ENCODE measurements at places on chromosomes 16 and 17.

GRCh38 chr17:330993-331701 lies 21.5 kb downstream of the RPH3AL start:
- no peak for DNase-seq

DNA sequence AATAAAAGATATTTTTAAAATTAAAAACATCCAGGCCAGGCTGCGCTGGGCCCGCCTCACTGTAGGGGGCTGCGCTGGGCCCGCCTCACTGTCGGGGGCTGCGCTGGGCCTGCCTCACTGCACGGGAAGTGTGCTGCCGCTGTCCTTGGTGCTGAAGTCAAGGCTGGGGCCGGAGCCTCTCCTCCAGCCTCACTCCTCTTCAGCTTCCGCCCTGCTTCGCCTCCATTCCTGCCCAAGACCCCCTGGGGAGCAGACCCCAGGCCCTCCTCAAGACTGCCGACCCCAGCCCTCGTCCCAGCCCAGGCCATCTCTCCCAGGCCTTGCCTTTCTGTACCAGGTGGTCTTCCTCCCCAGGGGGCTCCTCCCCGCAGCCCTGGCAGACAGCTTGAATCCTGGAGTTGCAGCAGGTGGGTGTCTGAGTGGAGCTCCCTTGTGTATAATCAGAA lies 26.2 kb downstream of the ENDOV start:
- peak; percentile 2 for DNase-seq

GRCh38 chr16:21150375-21151001 lies at the start of gene DNAH3:
Gene DNAH3 (minus strand): TSS chr16:21150846. CDS start chr16:21150319, 527 bp downstream.
- no peak for DNase-seq

DNA sequence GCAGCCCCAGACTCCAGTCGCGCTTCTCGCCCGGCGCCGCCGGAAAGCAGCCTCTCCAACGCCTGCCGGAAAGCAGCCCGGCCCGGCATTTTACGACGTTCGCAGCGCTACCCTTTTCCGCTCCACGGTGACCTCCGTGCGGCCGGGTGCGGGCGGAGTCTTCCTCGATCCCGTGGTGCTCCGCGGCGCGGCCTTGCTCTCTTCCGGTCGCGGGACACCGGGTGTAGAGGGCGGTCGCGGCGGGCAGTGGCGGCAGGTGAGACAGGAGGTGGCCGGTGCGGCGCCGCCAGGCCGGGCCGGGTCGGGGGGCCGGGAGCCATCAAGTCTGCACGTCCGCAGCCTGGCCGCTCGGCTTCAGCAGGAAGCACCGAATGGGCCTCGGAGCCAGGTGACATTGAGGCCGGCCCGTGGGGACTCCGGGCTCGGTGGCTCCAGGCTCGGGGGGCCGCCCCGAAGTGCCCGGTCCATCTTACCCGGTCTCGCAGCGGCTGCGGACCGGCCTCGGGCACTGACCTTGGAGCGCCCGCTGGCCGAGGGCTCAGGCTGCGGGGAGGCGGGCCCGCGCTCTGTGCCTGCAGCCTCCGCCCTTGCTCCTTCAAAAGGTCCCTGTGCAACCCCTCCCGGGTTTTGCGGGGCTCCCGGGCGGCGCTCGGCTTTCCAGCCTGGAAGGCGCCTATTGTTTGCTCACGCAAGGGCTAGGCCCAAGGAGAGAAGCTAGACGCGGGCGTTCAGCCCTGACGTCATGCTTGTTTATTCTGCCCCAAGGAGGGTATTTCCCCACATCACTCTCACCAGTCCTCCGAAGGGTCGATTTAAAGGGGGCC lies at the start of the genes COX4I1 and EMC8:
COX4I1 (plus strand) TSS at position 199 of the 824 bp plus-strand sequence. CDS start 1,511 bp downstream, outside the sequence.
EMC8 (minus strand) TSS at position 48 of the 824 bp plus-strand sequence. CDS start 249 bp downstream, outside the sequence.
- peak; percentile 89 for DNase-seq

DNA sequence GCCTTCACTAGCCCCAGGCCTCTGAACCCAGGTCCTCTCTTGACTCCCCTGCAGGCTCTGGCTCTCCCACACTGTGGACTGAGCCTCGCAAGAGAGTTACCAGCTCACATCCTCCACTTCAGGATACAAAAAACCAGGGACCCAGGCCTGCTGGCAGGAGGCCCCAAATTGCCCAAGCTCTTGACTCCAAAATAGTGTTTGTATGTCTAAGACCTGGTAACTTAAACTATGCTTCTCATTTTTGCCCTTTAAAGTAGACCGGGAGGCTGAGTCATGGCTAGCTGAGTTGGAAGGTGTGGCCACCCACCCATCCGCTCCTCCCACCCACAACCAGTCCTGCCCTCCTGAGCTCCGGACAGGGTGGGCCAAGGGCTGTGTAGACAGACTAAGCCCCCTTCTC lies 250.0 kb downstream of the SOX9 start:
- DNase-seq = peak; percentile 42

GRCh38 chr17:3627769-3628167 lies 8.3 kb downstream of the SHPK start:
- DNase-seq = no peak

- DNase-seq = no peak
These were observed 74.0 kb upstream of the HLF start for GRCh38 chr17:55190748-55191147.

DNA sequence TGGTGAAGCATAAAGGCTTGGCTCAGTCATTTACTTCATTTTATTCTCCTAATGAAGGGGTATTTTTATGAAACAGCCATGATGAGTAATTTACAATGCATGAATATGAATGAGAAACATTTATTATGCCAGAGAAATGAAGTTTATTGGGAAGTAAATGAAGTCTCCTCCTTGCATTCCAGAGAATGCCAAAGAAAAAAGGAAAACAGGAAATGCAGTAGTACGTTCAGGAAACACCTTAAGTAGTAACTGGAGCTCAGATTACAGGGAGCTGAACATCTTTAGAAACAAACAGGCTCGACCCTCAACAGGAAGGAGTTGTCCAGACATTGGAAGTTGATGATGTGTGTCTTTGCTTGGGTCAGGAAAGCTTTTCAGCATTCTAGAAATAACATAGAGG lies 4.6 kb downstream of the KRT34 start:
- no peak for DNase-seq

DNA sequence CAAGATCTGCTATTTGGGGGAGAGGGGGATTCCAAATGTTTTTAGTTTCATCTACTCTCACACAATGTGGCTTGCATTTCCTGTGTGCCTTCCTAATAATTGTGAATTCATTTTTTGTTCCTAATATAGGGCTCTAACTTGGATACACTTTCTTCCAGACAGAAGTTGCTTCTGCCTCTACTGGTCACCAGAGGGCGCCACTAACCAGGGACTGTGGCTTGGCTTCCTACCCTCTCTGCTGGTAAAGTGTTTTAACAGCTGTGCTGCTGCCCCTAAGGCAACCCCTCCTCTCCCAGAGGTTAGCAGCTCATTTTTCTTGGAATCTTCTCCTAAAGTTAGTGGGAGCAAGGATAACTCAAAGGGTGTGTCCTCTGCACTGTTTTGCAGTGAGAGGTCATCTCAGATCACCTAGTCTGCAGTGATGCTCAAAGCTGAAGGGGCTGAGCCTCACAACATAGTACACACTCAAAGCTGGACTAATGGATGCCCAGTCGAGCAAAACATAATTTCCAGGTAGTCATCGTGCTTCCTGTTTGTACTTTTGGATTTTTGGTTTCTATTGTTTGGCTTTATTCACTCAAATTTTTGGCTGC lies 5.0 kb upstream of the PRSS54 start:
- DNase-seq = no peak

DNA sequence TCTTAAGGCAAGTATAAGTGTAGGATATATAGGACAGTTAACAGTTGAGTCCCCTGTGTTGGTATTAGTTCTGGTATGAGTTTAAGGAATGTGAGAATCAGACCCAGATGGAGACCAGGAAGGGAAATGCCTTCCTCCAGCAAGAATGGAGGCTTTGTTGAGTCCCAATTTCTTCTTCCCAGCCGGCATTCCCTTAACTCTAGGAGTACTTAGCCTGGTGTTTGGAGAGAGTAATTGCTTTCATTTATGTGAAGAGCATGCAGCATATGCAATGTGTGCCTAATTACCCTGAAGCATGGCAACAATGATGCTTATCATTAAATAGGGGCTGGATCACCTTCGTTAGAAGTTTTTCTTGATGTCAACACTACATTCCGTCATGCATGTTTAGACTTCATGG lies 225.9 kb upstream of the XYLT1 start:
- no peak for DNase-seq

DNA sequence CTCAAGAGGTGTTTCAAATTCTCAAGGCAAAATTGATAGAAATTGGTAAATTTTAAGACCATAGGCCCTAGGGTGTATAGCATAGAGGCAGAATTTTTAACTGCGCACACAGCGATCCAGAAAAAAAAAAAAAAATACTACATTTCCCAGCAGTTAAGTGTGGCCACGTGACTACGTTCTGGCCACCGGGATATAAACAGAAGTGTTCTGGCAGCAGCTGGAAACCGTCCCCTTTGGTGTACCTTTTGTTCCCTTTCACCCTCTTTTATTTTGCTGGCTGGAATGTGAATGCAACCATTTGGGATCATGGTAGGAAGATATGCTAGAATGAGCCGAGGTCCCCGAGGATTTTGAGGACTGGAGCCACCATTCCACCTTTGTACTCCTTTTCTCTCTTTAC lies 52.7 kb upstream of the AKAP1 start:
- no peak for DNase-seq

GRCh38 chr17:46889519-46889918 lies 33.4 kb upstream of the GOSR2 start:
- no peak for DNase-seq

- no peak for DNase-seq
These were observed 27.3 kb downstream of the MIS12 start for GRCh38 chr17:5513628-5514027.

GRCh38 chr17:7748076-7748775 lies 30.7 kb downstream of the DNAH2 start:
- DNase-seq = no peak

- DNase-seq = no peak
These were observed 103.8 kb downstream of the MARF1 start for GRCh38 chr16:15539197-15539596.

- no peak for DNase-seq
These were observed 24.3 kb upstream of the RNPS1 start for GRCh38 chr16:2292221-2292620.

- no peak for DNase-seq
These were observed 881 bp downstream of the MLLT6 start for GRCh38 chr17:38705803-38706504.

DNA sequence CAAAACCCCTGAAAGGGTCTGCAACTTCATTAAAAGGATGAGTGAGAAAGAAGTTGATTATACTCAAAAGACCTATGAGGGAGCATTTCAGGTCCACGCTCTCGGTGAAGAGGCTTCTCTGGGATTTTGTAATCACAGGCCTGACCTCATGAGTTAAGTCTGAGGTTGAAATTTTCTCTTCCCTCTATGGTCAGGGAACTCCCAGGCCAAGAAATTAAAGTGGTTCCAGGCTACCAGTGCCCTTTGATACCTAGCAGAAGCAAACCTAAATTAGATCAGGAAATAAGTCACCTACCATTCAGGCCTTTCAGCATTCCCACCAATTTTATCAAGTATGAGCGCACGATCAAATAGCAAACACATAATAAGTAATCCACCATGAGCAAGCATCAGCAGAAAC lies 27.9 kb downstream of the MBTD1 start:
- DNase-seq = no peak

GRCh38 chr17:45687594-45687993 lies 96.5 kb upstream of the CRHR1 start:
- no peak for DNase-seq

DNA sequence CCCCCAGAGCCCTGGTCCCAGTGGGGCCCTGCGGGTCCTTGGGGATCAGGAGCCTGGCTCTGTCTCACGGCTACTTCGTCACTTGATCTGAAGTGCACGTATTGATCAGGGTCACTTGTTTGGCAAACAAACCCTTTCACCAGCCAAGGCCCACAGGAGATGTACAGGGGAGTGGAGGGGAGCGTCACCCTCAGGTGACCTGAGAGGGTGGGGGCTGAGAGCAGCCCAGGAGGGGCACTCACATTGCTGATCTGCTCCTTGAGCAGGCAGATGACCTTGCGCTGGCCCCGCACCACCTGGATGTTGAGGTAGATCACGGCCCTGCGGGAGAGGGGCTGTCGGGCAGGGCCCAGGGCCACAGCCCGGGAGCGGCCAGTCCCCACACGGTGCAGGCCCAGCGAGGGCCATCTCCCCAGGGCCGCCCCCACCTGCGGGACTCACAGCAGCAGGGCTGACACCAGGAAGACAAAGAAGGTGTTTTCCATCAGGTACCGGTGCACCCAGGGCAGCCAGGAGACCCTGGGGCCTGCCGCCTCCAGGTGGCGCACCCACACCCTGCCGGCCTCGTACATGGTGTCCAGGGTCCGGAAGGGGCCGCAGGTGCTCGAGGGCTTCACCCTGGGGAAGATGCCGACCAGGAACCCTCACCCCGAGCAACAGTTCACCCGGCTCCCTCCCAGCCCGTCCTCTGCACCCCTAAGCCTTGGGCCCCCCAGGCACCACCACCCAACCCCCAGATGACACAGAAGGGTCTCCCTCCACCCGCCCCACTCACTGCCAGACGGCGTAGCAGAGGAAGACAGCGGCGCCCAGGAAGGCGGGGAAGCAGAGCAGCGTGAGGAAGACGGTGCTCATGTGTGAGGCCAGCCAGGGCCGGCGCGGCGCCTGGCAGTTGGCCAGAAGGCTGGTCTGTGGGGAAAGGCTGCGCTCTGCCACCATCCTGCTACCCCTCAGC lies 11.3 kb downstream of the TMC6 start:
- DNase-seq = no peak

DNA sequence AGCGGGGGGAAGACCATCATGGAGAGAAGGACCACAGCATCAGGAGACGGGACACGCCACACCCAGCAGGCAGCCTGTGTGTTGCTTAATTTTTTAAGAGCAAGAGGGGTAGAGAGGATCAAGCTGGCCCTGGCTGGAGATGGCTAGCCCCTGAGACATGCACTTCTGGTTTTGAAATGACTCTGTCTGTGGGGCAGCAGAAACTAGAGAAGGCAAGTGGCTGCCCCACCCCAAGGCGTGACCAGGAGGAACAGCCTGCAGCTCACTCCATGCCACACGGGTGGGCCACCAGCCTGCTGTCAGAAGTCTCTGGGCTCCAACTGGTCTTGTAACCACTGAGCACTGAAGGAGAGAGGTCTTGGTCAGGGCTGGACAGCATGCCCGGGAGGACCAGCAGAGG lies 75.5 kb downstream of the SOCS1 start:
- no peak for DNase-seq

- no peak for DNase-seq
These were observed 42.1 kb downstream of the CYB5B start for GRCh38 chr16:69466547-69466946.

- DNase-seq = no peak
These were observed 7.6 kb downstream of the AIPL1 start for GRCh38 chr17:6427279-6427781.

DNA sequence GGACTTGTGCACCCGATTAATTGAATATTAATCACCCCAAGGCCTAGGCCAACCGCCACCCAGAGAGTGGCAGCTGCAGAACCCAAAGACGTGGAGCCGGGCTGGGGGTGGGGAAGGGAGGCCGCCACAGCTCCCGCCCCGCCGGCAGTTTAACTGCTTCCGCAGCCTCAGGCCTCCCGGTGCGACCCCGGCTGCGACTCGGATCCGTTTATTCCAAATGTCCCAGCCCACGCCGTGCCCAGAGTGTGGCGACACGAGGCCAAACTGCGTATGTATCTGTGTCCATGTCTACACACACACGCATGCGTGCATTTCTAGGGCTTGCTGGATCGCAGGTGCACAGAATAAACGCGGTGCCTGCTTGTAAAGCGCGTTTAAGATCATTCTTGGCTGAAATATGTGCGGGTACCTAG lies 802 bp upstream of the TOB1 start:
- DNase-seq = no peak
